ENCODE measurements at places on chromosomes 13 and 19. TPM values are rescaled to one million over a fixed set of nuclear protein-coding genes. Genes with fewer than 3 reads are reported as not detected.
A peak's percentile ranks its signal among the peaks of the same experiment; 100 is the strongest.

DNA sequence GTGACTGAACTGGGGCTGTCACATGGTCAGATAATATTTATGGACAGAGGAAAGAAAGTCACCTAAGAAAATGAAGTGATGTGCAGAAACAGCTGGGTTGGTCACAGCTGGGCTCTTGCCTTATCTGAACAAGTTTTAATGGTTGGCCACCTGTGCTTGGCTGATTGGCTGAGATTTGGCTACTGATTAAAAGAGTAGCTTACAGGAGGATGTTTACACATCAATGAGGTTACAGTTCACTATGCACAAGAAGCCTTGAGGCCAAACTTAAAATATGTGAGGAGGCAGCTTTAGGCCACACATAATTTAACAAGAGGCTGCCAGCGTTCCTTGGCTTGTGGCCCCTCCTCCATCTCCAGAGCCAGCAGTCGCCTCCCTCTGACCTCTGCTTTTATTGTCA lies 99.2 kb upstream of the C1QTNF9B start:
- DNase-seq: no peak

GRCh38 chr19:45781214-45782161 lies 802 bp downstream of the DMPK start:
- peak; percentile 21 for DNase-seq

TPM4 gene
- 1,325 TPM for total RNA-seq

DNA sequence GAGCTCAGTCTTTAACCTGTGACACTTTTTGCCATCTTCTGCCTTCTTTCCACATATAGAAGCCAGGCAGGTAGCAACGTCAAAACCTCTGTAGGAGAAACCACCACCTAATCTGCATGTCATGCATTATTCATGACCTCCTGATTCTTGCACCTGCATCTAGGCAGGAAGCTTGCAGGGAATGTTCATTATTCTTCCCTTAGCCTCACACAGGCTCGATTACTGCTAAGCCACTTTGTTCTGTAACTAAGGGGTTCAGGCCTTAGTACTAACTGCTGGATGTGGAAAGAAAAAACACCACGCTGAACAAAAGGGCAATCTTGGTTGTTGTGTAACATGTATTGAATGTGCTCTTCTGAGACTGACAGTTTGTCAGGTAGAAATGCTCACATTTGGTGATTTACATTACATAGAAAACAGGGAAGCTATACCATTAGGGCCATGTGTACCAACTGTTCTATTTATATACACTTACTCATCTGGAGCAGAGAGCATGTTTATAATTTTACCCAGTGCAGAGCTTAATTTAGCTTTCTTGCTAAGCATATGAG lies 366.9 kb downstream of the KLF12 start:
- no peak for DNase-seq

GRCh38 chr13:45989607-45990006 lies 62.9 kb downstream of the ZC3H13 start:
- DNase-seq: peak; percentile 73

DNA sequence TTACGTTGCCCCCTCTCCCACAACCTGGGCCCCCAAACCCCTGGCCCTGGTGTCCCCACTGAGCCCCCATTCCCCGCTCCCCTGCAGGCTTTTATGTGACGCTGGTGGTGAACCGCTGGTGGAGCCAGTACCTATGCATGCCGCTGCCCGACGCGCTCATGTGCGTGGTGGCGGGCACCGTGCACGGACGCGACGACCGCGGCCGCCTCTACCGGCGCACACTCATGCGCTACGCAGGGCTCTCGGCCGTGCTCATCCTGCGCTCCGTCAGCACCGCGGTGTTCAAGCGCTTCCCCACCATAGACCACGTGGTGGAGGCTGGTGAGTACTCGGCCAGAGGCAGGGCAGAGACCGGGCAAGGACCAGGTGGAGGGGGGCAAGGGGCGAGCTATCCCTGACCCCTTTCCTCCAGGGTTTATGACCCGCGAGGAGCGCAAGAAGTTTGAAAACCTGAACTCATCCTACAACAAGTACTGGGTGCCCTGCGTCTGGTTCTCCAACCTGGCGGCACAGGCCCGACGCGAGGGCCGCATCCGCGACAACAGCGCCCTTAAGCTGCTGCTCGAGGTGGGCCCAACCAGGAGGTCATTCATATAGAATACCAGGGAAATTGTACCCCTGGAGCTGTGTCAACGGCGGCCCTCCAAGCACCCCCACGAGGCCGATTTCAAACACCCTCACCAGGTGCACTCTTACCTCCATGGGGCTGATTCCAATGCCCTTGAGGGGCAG lies 3.0 kb downstream of the BEST2 start:
- DNase-seq: no peak

FGF14 gene
- under 0.01 TPM for total RNA-seq

DNA sequence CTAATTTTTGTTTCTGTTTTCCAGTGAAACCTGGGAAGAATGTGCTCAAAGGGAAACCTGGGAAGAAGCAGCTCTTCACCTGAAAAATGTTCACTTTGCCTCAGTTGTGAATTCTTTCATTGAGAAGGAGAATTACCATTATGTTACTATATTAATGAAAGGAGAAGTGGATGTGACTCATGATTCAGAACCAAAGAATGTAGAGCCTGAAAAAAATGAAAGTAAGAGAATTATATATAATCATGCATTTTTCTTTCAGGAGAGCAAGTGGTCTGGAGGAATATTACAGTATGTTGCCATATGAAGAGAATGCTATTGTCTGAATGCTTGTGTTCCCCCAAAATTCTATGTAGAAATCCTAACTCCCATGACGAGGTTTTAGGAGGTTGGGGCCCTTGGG lies 3.4 kb downstream of the NUDT15 start:
- DNase-seq: no peak

INAFM1 gene
- total RNA-seq: 2.6 TPM

SERPINE3 gene
- not detected for total RNA-seq

POU2F2 gene
- 1.3 TPM for total RNA-seq

GRCh38 chr13:47726394-47726793 lies 274.7 kb downstream of the SUCLA2 start:
- DNase-seq: no peak

FUT3 gene
- under 0.01 TPM for total RNA-seq

- DNase-seq: no peak
Observed at GRCh38 chr13:75505327-75505726, 23.4 kb upstream of the TBC1D4 start.

CA11 gene
- total RNA-seq: 1.3 TPM

DNA sequence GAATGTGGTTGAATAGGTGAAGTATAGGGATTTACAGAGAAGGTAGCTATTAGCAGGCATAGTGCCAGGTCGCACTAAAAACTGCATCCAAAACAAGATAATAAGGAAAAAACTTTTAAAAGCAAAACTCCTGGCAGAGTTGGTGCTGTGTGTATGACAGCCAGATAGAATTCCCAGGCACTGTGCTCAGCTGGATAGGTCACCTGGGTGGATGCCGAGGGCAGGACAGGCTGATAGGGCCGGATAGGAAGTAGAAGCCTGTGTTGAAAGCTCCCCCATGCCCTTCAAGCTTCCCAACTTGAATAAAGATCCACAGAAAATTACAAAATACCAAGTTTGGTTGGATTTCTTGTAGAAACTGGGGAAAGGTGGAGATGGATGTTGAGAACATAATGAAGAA lies 48.9 kb upstream of the TDRD3 start:
- DNase-seq: no peak

GRCh38 chr13:43031881-43032280 lies 8.5 kb downstream of the DNAJC15 start:
- DNase-seq: no peak

DNA sequence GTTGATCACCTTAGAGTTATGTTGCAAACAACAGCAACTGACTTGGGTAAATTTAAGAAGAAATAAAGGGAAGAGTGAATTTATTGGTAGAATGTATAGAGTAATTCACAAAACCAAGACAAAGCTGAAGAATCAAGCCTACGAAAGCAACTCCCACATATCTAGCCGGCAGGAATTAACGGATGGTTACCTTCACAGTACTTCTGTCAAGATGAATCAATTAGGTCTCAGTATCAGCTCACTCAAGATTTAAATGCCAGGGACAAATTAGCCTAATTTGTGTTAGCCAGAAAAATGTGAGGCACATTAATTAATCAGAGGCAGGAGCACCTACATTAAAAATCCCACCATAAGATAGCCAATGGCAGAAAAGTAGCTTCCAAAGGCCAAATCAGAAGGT lies 10.7 kb downstream of the KPNA3 start:
- no peak for DNase-seq

GRCh38 chr19:51259348-51260245 lies 8.7 kb downstream of the SIGLECL1 start:
- DNase-seq: peak; percentile 16

GRCh38 chr13:48644141-48644540 lies 9.6 kb upstream of the CYSLTR2 start:
- no peak for DNase-seq

- peak; percentile 56 for DNase-seq
Observed at GRCh38 chr13:45333977-45334922, 6.7 kb downstream of the TPT1 start.

ZNF560 gene
- 0.86 TPM for total RNA-seq

DNA sequence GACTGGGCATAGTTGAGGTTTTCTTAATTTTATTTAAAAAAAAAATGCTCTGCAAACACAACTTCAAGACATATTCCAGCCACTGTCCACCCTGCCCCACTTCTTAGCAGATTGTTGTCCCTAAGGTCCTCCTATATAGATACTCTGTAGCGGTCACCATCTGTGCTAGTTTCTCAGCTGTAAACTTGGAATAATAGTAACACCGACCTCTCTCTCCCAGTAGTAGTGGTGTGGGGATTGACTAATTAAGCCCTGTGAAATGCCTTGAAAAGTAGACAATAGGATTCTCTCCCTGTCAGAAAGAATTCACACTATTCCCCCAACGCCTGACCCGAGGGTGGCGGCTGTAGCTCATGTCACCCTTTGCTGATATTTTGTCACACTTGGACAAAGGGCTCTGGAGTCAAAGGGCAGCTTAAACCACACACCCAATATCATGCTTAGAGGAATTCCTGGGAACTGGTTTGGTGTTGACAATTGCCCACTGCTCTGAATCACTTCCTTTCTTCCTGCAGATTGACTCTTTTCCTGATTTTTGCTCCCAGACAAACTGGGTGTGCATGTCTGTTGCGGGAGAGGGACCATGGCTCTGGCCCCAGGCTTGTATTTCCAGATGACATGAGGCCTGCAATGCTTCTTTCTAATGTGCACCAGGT lies 9.2 kb upstream of the SERP2 start:
- peak; percentile 20 for DNase-seq

KLK1 gene
- total RNA-seq: not detected

DNA sequence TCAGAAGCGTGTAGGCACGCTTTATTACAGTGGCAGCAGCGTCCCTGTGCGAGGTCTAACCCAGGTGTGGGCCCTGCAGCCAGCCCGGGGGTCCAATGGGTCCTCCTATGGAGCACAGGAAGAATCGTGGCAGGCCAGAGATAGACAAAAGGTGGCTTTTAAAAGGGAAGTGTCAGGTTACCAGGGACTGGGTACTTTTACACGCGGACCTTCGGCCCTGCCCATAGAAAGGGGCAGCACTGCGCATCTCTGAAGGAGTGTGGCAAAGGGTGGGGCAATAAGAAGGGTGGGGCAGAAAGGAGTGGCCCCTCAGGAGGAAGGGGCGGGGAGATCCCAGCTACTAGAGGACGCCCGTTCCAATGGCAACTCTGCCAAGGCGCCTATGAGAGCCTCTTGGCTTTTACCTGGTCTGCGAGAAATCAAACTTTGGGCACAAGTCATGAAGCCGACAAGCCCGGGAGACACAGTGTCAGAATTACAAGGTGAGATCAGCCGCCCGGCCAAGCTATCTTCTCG lies 1419.8 kb downstream of the UQCRFS1 start:
- DNase-seq: peak; percentile 74

DNA sequence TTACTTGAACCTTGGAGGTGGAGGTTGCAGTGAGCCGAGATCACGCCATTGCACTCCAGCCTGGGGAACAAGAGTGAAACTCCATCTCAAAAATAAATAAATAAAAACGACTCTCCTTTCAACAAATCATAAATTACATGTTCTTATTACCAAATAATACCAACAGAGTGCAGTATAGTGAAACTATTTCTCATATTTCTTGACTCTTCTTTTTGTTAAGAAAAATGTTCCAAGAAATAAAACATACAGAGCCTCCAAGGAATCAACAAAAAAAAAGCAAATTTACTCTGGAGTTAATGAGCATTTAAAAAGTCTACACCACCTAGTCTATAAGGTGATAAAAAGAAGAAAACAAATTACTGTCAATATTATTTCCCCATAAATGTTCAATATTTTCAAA lies 188.8 kb downstream of the KLF12 start:
- no peak for DNase-seq

GRIN3B gene
- under 0.01 TPM for total RNA-seq

All from fibroblast of villous mesenchyme (primary cell).